ENCODE measurements at places on chromosomes 4 and X. TPM values are rescaled to one million over a fixed set of nuclear protein-coding genes. Genes with fewer than 3 reads are reported as not detected.

The ETFDH gene
- total RNA-seq, result 28.5 TPM

The HELT gene
- not detected for total RNA-seq

The UGT2B17 gene
- not detected for total RNA-seq

The GAGE12E gene
- not detected for total RNA-seq

The EGFL6 gene
- total RNA-seq, result 2.2 TPM

The FGA gene
- not detected for total RNA-seq

- no peaks in the 10 kb centered on the region for H3K27me3 ChIP-seq
- no peaks in the 10 kb centered on the region for H3K36me3 ChIP-seq
- no peak overlapping the region for H3K27ac ChIP-seq
- no peak overlapping the region for H3K4me3 ChIP-seq
- DNase-seq, result no peak
These were observed 330.3 kb downstream of the PPP4R3C start for GRCh38 chrX:27132862-27133261.

GRCh38 chr4:101104312-101105052, 242.8 kb downstream of the PPP3CA start:
- peaks cover 19% of the 10 kb centered on the region for H3K4me1 ChIP-seq
- peaks cover 25% of the 10 kb centered on the region for H3K36me3 ChIP-seq
- DNase-seq, result no peak
- H3K27ac ChIP-seq, result peak overlapping the region; percentile 31
- H3K27me3 ChIP-seq, result no peaks in the 10 kb centered on the region

DNA sequence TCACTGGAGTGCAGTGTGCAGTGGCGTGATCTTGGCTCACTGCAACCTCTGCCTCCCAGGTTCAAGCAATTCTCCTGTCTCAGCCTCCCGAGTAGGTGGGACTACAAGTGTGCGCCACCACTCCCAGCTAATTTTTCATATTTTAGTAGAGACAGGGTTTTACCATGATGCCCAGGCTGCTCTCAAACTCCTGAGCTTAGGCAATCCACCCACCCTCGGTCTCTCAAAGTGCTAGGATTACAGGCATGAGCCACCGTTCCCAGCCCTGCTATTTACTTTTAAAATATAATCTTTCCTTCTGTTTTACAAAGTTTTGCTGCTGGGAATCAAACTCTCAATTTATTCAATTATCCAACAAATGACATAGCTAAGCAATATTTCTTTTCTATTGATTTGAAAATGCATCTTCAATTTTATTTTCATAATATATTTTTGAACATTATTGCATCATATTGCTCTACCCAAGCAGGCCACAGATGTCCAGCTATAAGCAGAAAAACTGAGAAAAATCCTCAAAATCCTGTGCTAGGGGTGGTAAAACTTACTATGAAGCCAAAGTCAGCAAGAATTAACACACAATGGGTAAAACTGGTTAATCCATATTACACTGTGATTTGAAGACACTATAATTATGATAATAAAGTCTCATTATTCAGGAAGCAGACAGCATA, 5.2 kb downstream of the TIFA start:
- H3K4me1 ChIP-seq, result peaks cover 64% of the 10 kb centered on the region
- H3K27ac ChIP-seq, result no peak overlapping the region
- H3K27me3 ChIP-seq, result no peaks in the 10 kb centered on the region

GRCh38 chr4:94758700-94759399, 1.1 kb downstream of the BMPR1B start:
- H3K4me1 ChIP-seq, result peaks cover 5% of the 10 kb centered on the region
- H3K27ac ChIP-seq, result no peak overlapping the region
- peak overlapping the region; percentile 41 for H3K4me3 ChIP-seq
- no peak for DNase-seq
- H3K36me3 ChIP-seq, result peaks cover 1% of the 10 kb centered on the region
- H3K27me3 ChIP-seq, result peaks cover 79% of the 10 kb centered on the region

DNA sequence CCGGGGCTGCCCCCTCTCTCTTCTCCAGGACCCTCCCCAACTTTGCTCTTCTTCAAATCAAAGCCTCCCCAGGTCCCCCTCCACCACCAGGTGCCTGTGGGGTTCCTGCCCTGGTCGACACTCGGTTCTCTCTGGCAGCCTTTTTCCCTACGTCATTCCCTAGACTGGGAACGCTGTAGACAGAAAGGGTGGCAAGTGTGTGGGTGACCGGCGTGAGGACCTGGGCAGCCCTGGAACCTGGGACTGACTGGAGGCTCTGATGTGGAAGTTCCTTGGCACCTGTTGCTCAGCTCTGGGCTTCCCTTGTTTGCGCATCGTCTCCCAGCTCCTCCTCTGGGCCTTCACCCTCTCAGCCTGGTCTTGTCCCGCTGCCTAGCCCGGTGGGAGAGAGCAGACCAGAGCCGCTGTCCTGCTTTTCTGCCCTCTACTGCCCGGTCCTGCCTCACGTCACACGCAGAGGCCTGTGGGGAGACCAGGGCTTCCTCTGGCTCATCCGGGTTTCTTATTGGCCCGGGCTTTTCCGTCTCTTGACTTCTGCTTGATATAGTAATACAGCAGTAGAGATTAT, 1.3 kb downstream of the TACC3 start:
- DNase-seq, result no peak
- peaks cover 56% of the 10 kb centered on the region for H3K36me3 ChIP-seq
- peaks cover 37% of the 10 kb centered on the region for H3K4me1 ChIP-seq
- peak overlapping the region; percentile 97 for H3K27ac ChIP-seq

DNA sequence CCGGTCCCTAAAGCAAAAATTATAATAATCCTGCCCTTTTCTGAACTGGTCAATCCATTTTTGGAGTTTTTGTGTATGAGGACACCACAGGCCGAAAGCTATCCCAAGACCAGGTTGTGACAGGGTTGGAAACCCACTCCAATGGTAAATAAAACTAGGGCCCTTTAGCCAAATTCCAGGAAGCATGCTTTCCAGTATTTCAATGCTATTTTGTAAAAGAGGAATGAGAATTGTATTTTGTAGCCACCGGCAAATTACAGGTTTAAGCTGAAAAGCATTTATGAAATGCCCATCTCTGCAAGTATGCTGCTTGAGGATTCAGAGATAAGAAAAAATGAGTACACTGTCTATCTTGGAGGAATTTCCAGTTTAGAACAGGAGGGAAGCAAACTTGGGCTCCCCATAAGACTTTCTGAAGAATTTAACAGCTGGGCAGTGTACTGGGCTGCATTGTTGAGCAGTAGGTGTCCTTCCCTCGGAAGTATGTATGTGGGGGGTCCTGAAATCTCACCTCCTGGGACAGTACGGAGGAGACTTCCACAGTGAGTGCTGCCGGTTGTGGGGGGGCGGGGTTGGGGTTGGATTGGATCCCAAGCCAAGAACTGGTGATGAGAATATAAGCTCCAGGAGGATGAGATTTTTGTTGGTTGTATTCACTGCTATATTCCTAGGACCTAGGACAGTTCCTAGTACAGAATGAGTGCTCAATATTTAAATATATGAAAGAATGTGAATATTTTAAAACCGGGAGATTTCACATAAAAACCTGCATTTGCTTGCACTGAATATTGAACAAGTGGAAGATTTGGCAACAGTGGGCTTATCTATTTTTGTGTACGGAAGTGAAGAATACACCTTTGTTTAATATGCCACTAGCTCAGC, 26.8 kb downstream of the OCIAD2 start:
- DNase-seq, result no peak
- no peak overlapping the region for H3K4me3 ChIP-seq
- H3K4me1 ChIP-seq, result no peaks in the 10 kb centered on the region

- H3K4me1 ChIP-seq, result no peaks in the 10 kb centered on the region
- DNase-seq, result no peak
- H3K4me3 ChIP-seq, result no peak overlapping the region
- H3K36me3 ChIP-seq, result peaks cover 2% of the 10 kb centered on the region
These were observed 349.3 kb downstream of the FBXO8 start for GRCh38 chr4:173934201-173934600.

- no peak for DNase-seq
- H3K4me3 ChIP-seq, result no peak overlapping the region
These were observed 168.5 kb upstream of the NUDT6 start for GRCh38 chr4:123090886-123091285.

DNA sequence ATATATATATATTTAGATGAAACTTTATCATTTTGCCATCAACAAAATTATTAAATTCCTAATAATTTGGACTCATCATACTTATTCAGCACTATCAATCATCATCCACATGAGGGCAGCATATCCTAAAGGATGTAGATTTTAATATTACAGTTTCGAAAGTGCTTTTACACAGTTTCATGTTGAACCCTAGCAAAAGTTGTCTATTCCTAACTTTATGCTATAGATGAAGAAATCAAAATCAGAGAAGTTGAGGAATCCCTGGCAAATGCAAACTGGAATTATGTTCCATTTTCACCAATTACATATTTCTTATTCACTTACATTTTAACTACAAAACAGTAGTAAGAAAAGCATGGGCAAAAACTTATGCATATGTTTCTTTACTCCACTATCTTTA, 36.6 kb upstream of the UGT2A1 start:
- H3K27me3 ChIP-seq, result no peaks in the 10 kb centered on the region
- DNase-seq, result no peak
- H3K27ac ChIP-seq, result no peak overlapping the region
- peaks cover 3% of the 10 kb centered on the region for H3K4me1 ChIP-seq
- no peaks in the 10 kb centered on the region for H3K36me3 ChIP-seq

DNA sequence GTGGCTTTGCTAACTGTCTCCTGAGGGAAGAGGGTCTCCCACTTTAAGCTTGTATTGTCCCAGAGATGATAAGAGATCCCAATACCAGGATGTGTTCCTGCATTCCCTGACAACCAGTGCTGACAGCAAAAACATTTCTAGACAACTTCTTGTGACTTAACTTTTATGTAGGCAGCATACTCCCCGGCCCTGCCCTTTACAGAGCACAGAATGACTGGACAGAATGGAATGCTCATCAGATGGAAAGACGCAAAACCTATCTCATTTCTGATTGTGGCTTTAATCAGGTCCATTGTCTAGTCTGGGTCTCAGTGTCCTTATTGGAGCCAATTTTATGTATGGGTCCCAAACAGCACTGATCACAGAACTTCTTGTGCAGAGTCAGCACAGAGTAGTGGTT, 18.2 kb upstream of the PLAC1 start:
- no peak overlapping the region for H3K4me3 ChIP-seq
- H3K36me3 ChIP-seq, result no peaks in the 10 kb centered on the region
- H3K27me3 ChIP-seq, result no peaks in the 10 kb centered on the region
- H3K4me1 ChIP-seq, result no peaks in the 10 kb centered on the region
- no peak overlapping the region for H3K27ac ChIP-seq

DNA sequence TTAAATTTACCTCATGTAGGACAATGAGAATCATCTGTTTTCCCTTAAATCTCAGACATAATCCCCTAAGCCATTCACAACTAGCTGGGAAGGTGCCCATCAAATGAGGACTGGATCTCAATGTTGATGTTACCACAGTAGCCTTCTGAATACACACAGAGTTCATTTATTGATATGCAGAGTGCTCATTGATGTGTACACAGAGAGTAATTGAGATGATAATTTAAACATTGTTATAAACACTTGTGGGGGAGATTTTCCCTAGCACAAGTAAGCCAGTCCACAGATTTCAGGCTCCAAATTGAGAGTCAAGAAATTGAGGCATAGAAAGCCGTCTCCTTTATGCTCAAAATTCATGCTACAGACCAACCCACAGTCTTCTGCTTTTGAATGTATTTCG, 273.4 kb upstream of the TRPC5 start:
- H3K4me3 ChIP-seq, result no peak overlapping the region
- no peaks in the 10 kb centered on the region for H3K4me1 ChIP-seq
- DNase-seq, result no peak
- H3K27me3 ChIP-seq, result no peaks in the 10 kb centered on the region
- H3K36me3 ChIP-seq, result no peaks in the 10 kb centered on the region

- no peak overlapping the region for H3K27ac ChIP-seq
- H3K4me1 ChIP-seq, result peaks cover 16% of the 10 kb centered on the region
- DNase-seq, result no peak
- no peak overlapping the region for H3K4me3 ChIP-seq
- peaks cover 52% of the 10 kb centered on the region for H3K36me3 ChIP-seq
These were observed 41.7 kb downstream of the RFC1 start for GRCh38 chr4:39324446-39324845.

DNA sequence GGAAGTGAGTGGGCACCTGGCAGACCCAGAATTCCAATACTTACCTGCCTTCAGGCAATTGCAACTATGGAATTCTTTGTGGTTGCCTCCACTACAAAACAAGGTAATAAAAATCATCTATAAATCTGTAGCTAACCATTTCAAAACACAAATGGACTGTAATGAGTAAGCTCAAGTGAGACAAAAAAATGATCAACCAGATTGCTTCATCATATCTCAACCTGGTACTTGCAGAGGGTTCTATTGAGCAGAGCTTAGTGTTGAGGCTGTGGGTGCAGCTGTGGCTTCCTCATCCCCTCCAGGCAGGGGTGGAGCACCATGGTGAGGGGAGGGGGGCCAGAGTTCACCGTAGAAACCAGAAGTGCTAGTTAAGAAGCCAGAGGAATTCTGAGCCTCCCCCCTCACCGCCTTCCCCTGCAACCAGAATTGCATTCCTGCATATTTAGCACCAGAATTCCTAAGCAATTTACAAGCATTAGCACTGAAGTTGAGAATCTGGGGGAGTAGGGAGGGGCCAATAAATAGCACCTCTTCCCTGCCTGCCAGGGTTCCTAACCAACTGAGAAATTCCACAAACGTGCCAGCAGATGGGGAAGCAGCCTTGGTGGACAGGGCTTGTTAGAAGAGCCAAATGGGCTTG, 11.5 kb downstream of the CTAG1A start:
- peaks cover 3% of the 10 kb centered on the region for H3K4me1 ChIP-seq
- H3K27ac ChIP-seq, result no peak overlapping the region
- H3K27me3 ChIP-seq, result no peaks in the 10 kb centered on the region
- no peaks in the 10 kb centered on the region for H3K36me3 ChIP-seq
- no peak overlapping the region for H3K4me3 ChIP-seq

GRCh38 chr4:146098978-146099377, 76.5 kb upstream of the LSM6 start:
- no peak for DNase-seq
- H3K4me3 ChIP-seq, result no peak overlapping the region
- no peak overlapping the region for H3K27ac ChIP-seq
- H3K27me3 ChIP-seq, result peaks cover 3% of the 10 kb centered on the region
- no peaks in the 10 kb centered on the region for H3K36me3 ChIP-seq

DNA sequence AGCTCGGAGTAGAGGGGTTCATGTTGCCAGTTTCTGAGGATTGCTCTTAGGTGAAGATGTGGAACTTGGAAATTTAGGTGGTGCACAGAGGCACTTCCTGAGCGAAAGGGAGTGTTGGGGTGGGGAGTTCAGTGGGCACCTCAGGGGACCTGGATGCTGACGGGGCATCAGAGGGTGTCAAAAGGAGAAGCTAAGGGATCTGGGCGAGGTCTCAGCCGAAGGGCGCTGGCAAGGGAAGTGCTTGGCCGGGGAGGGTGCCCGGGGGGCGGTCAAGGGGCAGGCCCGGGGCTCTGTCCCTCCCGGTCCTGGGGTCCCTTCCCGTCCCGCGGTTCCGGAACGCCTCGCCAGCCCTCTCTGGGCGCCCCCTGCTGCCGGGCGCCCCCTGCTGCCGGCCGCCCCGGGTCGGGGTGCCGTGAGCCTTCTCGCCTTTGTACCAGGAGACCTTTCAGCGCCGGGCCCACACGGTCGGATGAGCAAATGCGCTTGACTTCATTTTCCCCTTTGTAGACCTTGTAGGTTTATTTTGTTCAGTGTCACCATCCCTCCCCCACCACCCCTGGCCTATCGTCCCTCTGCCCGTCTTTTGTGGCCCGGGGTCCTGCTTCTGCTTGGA, 3.0 kb upstream of the PHOX2B start:
- H3K4me1 ChIP-seq, result peaks cover 4% of the 10 kb centered on the region
- DNase-seq, result peak; percentile 28
- H3K27ac ChIP-seq, result no peak overlapping the region
- H3K27me3 ChIP-seq, result peaks cover 84% of the 10 kb centered on the region

- H3K27ac ChIP-seq, result no peak overlapping the region
- no peak overlapping the region for H3K4me3 ChIP-seq
- H3K27me3 ChIP-seq, result no peaks in the 10 kb centered on the region
- peaks cover 2% of the 10 kb centered on the region for H3K4me1 ChIP-seq
These were observed 10.8 kb upstream of the HERC5 start for GRCh38 chr4:88446124-88446523.

Data from activated naive CD8-positive, alpha-beta T cell treated with anti-CD3 and anti-CD28 coated beads for 36 hours (primary cell).